Hematopoietic multipotent progenitor cell treated with erythropoietin and hydrocortisone succinate and interleukin-3 and kit ligand, for 8 days (in vitro differentiated cells): ENCODE measurements at places on chromosomes 1 and 21.

DNA sequence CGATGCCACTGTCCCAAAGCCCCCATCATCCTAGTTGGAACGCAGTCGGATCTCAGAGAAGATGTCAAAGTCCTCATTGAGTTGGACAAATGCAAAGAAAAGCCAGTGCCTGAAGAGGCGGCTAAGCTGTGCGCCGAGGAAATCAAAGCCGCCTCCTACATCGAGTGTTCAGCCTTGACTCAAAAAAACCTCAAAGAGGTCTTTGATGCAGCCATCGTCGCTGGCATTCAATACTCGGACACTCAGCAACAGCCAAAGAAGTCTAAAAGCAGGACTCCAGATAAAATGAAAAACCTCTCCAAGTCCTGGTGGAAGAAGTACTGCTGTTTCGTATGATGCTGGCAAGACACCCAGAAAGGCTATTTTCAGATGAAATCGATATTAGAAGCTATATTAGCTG, 8.1 kb downstream of the RHOU start:
- DNase-seq, result no peak

DNA sequence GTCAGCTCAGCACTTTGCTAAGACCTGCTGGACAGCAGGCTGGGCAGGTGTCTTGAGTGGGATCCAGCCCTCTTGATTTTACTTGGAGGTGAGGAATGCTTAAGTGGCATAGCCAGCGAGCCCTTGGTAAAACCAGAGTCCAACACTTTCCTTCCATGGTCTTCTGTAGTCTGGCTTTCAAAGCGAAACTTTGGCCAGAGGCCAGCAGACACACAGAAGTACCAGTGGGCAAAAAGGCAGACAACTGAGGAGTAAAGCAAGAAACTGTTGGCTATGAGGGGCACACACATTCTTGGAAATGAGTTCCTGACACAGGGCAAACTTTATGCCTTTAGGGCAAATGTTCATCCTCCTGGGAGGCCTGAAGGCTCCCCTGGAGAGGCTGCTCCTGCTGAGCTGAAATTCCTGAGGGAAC, 281.0 kb upstream of the POU3F1 start:
- DNase-seq, result no peak

DNA sequence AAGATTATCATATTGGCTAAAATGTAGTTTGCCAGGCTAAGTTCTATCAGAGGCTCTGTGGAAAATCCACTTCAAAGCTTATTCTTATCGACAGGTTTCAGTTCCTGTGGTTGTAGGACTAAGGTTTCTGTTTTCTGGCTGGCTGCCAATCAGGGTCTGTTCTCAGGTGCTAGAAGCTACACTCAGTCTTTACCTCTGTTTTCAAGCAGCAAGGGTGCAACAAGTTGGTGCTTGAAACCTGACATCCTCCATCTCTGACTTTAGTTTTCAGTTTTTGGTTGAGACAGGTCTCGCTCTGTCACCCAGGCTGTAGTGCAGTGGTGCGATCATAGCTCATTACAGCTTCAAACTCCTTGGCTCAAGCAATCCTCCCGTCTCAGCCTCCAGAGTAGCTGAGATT, 15.3 kb upstream of the TMCO2 start:
- no peak for DNase-seq

- no peak for DNase-seq
Observed at GRCh38 chr1:53495633-53496345, 36.6 kb downstream of the DMRTB1 start.

DNA sequence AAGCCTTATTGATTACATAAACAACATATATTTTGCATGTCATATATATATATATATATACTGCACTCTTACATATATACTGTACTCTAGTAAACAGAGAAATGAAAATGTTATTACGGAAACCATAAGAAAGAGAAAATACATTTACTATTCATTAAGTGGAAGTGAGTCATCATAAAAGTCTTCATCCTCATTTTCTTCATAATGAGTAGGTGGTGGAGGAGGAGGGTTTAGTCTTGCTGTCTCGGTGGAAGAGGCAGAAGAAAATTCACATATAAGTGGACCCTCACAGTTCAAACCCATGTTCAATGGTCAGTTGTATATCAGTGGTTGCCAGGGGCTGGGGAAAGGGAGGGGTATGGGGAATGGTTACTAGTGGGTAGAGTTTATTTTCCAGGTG, 8.0 kb upstream of the IFNLR1 start:
- DNase-seq, result no peak

DNA sequence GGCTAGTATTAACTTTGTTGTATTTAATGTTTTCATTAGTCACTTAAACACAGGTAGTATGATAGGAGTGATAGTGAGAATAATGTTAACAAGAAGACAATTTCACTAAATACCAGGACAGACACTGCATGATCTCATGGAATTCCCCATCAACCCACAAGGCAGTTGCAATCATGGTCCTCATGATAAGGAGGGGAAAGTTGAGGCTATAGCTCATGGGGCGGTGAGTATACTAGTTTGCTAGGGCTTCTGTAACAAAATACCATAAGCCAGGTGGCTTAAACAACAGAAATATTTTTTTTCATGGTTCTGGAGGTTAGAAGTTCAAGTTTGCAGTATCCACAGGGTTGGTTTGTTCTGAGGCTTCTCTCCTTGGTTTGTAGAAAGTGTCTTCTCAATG, 115.8 kb downstream of the DSCAM start:
- DNase-seq, result no peak

- DNase-seq, result no peak
Observed at GRCh38 chr1:109620401-109620791, 759 bp downstream of the AMPD2 start.

DNA sequence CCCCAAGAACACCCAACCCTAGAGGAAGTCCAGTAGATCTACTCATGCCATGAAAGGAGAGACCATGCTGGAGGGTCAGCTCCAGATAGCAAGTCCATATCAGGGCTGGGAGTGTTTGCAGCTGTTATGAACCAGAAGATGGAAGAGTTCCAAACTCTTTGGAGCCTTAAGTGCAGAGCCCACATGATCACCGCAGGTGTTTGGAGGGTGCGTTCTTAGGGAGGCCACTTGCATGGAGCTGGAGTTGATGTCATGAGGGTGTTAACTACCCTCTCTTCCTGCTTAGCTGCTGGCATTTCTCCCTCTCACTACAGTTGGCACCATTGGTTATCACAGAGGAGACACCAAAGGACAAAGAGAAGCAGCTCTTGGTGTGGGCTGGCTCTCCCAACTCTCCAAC, 616.9 kb downstream of the AJAP1 start:
- no peak for DNase-seq

- DNase-seq, result no peak
Observed at GRCh38 chr1:1876335-1876930, 14.5 kb downstream of the GNB1 start.

- DNase-seq, result no peak
Observed at GRCh38 chr1:53541263-53541625, 82.0 kb downstream of the DMRTB1 start.

DNA sequence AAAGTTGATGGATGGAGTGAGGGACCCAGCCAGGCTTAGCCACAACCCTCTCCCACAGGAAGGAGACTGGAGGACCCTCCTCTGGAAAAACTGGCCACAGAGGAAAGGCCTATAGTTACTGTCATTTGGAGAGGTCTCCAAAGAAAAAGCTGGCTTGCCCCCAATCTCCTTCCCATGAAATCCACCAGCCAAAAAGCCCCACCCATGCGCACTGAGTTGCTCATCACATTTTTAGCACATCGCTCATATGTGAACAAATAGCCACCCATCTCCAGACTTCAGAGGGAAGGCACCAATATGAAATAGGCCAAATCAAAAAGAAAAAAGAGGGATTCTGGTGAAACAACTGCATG, 36.9 kb upstream of the QSOX1 start:
- no peak for DNase-seq

DNA sequence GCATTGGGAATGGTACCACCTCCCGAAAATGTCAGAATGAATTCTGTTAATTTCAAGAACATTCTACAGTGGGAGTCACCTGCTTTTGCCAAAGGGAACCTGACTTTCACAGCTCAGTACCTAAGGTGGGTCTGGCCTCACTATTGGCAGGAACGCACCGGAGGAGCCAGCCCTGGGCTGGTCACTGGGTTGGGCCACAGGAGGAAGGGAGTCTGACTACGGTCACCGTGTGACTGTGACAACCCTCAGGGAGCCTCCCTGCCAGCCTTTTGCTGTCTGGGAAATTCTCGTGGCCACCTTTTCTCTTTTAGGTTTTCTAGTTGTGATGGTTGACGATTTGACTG, 2.2 kb downstream of the IL10RB start:
- no peak for DNase-seq

- peak; percentile 36 for DNase-seq
Observed at GRCh38 chr1:42914092-42914627, 44.5 kb downstream of the SLC2A1 start.

GRCh38 chr1:150552128-150552910, 3.1 kb downstream of the ADAMTSL4 start:
- DNase-seq, result peak; percentile 44

- peak; percentile 80 for DNase-seq
Observed at GRCh38 chr1:11929849-11930248, 3.6 kb upstream of the KIAA2013 start.

DNA sequence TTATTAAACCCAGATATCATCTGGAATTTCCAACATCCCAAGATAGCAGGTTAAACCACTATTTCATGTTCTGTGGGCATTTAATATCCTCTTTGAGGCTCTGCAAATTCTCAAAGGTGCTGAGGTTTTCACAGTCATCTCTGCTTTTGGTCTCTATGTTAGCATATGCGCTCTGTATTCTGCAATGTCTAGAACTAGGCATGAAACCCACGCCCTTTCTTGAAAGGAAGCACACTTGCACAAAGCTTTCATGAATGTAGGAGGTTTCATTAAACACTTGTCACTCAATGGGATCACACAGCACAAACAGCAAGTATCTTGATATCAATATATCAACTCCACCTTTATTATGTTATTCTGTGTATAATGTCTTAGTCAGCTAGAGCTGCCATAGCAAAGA, 172.0 kb upstream of the USP24 start:
- no peak for DNase-seq

GRCh38 chr1:182595641-182596240, 6.7 kb upstream of the RNASEL start:
- peak; percentile 81 for DNase-seq

DNA sequence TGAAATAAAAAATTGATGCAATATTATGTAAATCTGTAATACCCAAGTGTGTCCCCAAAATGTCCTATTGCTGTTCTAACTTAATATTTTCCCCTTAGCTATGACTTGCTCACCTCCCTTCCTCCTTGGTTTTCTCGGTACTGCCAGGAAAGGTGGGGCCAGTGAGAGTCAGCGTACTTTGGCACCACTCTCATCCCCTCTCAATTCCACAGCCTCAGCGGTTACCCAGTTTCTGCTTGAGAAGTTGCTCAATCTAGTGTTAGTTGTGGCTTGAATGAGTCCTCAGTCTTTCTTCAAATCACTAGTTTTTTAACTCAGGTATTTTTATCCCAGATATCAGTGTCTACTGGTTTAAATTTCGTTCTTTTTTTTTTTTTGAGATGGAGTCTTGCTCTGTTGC, 32.3 kb downstream of the BCAS2 start:
- no peak for DNase-seq

DNA sequence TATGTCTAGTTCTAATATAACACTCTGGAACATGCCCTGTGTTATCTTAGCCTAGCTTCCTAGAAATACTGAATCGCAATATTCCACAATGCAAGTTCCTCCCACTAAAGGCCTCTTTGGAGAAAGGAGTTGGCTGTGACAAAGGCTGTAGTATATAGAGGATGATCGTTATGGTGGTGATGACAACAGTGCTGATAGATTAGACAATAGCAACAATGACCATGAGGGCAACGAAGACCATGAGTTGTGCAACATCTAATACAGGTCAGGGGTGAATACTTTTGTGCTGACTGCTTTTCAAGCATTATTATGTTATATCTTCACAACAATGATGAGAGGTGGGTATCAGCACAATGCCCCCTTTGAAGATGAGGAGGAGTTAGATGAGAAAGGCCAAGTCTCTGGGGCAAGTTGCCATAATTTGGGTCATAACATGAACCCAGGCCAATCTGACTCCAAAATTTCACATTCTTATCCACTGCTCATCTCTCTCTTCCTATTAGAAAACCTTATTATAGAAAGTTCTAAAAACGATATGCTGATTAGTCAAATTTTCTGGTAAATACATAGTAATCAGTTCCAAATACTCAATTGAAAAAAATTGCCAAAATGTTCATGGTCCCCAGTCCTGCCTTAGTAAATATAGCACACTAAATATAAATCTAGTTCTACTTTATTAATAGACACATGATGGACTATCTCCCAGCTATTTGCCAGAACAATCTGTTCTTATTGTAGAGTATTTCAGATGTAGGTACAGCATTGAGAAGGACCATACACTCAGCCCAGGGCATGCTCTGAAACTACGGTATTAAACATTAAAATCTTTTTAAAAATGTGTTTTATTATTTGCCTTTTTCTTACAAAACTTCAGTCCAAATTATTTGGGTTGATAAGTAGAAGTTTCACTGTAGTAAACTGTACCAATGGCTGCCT, 37.5 kb downstream of the HIVEP3 start:
- no peak for DNase-seq

DNA sequence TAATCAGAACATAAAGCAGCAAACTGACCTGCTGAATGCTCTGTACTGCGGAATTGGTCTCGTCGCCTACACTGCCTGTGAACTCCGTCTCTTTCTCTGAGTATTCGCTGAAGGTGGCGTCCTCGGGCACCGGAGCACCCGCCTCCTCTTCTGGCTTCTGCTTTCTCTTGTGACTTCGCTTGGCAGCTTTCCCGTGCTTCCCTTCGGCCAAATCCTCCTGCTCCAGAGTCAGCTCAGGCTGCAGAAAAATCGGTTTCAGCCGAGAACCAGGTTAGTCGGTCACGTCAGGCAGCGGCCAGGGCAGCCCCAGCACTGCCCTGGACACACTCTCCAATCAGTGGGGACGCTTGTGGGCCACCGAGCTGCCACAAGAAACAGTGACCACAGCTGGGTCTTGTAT, 35.8 kb upstream of the RIPK4 start:
- DNase-seq, result no peak

DNA sequence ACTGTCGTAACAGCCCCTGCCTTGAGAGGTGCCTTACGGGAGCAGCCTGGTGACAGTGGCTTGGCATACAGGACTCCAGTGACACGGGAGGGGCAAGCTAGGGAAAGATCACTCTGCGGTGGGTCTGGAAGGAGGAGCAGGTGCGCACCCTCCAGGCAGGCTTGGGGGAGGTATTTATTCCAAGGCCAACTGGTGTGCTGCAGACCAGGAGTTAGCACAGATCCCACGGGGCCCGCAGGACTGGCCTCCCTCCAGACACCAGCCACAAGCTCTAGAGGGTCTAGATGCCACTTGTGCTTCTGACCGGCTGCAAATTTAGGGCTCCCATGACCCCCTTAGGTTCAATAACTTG, 22.1 kb downstream of the PSEN2 start:
- DNase-seq, result no peak

DNA sequence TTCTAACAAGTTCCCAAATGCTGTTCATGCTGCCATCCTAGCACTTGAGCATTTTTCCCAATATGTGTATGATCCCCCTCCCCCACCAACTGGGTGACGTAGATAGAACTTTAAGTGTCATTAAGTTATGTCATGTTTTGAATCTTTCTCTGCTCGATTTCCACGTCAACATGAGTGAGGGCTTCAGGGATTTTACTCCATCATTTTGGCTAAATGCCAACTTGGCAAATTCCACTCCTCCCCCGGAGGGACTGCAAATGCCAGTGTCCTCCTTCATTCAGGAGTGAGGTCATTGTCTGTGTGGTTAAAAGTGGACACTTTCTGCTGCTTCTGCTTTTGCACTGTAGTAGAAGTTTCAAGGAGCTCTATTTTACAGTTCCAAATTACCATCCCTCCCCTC, 201.7 kb downstream of the FGGY start:
- no peak for DNase-seq

- no peak for DNase-seq
Observed at GRCh38 chr21:42352441-42353095, 1.8 kb upstream of the TFF2 start.

- DNase-seq, result no peak
Observed at GRCh38 chr1:107991371-107992066, 26.5 kb upstream of the VAV3 start.
